ENCODE measurements at places on chromosomes 12 and 14.

DNA sequence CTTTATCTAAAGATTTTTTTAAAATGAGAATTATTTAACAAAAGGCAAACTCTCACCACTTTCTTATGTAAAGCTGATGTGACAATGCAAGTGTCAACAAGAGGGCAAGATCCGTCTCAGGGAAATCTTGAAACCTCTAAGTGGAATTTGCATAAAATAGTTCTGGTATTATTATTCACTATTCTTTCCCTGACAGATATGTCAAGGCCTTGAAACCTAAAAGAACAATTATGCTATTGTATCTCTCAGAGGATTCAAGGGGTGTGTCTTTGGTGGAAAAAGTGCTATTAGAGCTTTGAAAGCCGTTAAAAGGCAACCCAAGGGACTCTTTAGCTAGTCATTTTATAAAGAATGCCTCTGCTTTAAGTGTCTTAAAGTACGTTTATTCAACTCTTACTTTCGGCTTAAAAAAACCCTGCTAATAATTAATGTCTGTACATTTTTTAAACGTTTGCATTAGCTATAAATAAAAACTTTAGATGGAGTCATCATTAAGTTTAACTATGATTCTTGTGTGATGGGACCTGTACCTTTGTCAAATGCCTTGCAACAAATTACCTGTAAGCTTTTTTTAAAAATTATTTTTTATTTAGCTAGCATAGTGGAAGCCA is 585.5 kb downstream of the VRK1 start:
- no peak for DNase-seq

DNA sequence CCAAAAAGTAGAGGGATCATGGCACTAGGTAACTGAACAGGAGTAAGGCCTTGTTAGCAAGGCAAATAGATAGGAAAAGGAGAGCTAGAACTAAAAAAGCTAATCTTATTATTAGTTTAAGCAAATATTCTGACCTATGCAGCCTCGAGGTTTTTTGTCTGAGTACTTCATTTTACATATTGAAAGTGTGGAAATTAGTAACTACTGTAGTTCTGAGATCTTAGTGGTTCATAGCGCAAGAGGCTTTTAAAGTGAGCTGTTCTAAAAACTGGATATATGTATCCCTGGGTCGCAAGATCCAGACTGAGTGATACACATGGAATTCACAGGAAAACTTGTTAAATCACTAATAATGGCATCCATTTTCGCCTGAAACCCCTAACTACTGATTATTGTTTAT is 411.0 kb upstream of the SOX5 start:
- DNase-seq: no peak

DNA sequence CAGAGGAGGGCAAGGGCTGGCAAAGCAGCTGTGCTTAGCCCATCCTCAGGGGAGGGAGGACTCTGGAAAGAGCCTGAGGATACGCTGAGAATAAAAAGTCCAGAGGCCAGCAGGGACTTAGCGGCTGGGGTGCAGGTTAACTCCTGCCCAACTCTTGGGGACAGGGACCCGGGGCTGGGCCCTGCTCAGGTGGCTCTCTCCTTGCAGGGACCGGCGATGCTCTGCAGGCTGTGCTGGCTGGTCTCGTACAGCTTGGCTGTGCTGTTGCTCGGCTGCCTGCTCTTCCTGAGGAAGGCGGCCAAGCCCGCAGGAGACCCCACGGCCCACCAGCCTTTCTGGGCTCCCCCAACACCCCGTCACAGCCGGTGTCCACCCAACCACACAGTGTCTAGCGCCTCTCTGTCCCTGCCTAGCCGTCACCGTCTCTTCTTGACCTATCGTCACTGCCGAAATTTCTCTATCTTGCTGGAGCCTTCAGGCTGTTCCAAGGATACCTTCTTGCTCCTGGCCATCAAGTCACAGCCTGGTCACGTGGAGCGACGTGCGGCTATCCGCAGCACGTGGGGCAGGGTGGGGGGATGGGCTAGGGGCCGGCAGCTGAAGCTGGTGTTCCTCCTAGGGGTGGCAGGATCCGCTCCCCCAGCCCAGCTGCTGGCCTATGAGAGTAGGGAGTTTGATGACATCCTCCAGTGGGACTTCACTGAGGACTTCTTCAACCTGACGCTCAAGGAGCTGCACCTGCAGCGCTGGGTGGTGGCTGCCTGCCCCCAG is 2.8 kb downstream of the B3GNT4 start:
- no peak for DNase-seq

GRCh38 chr14:60164712-60165546 is at the start of gene DHRS7:
Gene DHRS7 (minus strand): TSS chr14:60165398. CDS start chr14:60165309, 89 bp downstream.
- DNase-seq: peak; percentile 55
